Activated CD8-positive, alpha-beta memory T cell treated with anti-CD3 and anti-CD28 coated beads for 4 hours (primary cell): ENCODE measurements at places on chromosomes 1 and 21.

- no peak for DNase-seq
These were observed 5.8 kb upstream of the KIAA0040 start for GRCh38 chr1:175198332-175198731.

GRCh38 chr1:76854255-76854654 is 13.0 kb upstream of the ST6GALNAC5 start:
- no peak for DNase-seq

DNA sequence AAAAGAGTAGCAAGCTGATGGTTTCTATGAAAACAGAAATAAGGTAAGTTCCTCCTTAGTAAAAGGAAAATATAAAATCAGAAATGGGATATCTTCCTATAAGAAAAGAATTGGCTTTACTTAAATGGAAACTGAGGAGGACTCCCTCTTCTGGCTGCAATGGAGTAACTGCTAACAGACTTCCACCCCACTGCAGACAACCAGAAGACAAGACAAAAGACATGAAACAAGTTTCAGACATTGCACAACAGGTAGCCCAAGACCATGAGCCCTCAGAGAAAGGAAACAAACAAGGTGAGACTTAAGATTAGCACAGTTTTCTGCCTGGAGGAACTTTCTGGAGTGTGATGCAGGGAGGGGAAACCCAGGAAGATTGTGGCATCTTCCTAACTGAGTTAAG is 17.0 kb upstream of the OLFML2B start:
- DNase-seq: no peak

- no peak for DNase-seq
These were observed 1.8 kb upstream of the SERBP1 start for GRCh38 chr1:67431869-67432578.

DNA sequence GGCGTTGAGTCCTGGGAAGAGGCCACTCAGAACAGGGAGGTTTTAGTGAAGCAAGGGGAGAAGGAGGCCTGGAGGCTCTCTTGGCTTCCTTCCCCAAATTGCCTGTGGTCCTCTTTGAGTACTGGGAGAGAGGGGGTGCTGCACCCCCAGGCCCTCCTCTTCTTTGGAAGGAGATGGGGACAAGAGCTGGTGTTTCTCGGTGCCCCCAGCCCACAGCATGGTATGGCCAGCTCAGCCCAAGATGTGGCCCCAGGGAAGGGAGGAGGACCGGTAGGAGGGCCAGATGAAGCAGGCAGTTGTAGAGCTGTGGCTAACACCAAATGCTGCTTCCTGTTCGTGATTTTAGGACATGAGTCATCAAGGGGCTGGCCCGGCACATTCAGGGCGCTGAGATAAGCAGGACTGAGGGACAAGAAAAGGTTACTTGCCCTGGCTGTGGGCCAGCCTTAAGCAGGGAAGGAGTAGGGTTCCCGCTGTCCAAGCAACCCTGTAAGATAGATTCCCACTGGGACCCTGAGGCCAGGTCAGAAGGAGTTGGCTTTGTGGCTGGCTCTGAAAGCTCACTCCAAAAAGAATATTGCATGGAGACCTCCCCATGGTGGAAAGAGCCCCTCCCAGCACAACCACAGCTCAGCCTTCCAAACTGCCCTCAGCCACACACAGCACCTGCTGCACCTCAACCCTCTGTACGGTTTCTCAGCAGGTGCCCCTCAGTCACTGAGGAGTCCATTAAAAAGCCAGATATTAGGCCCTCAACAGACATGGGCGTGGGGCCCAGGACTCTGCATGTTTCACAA is 4.9 kb upstream of the TNFRSF1B start:
- peak; percentile 66 for DNase-seq

GRCh38 chr1:170200621-170201397 is 55.0 kb downstream of the NTMT2 start:
- no peak for DNase-seq

GRCh38 chr1:2126331-2127186 is 68.0 kb downstream of the FAAP20 start:
- no peak for DNase-seq

- DNase-seq: no peak
These were observed 15.5 kb downstream of the PRRC2C start for GRCh38 chr1:171500803-171501202.

DNA sequence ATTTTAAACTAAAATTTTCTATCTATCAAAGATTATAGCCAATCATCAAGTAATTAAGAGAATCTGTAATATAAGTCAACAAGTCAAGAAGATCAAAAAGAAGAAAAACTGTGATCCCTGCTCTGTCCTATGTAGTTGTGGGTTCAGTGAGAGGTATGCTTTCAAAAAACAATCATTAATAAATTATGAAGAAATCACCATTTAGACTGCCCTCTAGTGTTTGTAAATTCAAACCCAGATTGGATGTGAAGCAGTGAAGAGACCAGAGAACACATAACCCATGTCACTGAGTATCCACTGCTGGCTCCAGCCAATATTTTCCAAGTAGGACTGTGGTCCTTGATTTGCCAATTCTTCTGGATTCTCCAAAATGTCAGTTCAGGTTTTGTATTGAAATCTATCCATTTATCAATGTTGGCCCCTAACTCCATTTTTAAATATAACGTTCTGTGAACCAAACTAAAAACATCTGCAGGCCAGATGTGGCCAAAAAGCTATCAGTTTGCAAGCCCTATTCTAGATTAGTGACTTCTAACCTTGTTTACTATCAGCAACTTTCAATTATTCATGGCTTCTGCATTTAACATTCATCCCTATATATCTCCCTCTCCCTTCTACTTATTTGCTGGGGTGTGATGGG is 467.5 kb upstream of the CXADR start:
- DNase-seq: no peak

DNA sequence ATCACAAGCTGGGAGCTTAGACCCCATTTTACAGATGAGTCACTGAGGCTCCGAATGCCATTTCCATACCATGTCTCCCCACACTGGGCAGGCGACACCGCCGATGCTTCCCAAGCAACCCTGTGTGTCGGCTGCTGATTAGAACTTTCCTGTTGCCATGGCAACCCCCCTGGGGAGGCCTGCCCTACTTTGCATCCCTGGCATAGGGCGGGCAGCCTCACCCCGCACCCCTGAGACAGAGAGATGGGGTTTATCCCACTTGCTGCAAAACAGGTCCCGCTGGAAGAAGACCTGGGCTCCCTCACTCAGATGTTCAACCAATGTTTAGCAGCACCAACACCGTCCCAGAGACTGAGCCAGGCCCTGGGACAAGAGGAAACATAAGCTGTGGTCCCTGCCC is 81.5 kb downstream of the CAMK2N1 start:
- DNase-seq: no peak

GRCh38 chr1:239511875-239512274 is 125.5 kb downstream of the CHRM3 start:
- no peak for DNase-seq

DNA sequence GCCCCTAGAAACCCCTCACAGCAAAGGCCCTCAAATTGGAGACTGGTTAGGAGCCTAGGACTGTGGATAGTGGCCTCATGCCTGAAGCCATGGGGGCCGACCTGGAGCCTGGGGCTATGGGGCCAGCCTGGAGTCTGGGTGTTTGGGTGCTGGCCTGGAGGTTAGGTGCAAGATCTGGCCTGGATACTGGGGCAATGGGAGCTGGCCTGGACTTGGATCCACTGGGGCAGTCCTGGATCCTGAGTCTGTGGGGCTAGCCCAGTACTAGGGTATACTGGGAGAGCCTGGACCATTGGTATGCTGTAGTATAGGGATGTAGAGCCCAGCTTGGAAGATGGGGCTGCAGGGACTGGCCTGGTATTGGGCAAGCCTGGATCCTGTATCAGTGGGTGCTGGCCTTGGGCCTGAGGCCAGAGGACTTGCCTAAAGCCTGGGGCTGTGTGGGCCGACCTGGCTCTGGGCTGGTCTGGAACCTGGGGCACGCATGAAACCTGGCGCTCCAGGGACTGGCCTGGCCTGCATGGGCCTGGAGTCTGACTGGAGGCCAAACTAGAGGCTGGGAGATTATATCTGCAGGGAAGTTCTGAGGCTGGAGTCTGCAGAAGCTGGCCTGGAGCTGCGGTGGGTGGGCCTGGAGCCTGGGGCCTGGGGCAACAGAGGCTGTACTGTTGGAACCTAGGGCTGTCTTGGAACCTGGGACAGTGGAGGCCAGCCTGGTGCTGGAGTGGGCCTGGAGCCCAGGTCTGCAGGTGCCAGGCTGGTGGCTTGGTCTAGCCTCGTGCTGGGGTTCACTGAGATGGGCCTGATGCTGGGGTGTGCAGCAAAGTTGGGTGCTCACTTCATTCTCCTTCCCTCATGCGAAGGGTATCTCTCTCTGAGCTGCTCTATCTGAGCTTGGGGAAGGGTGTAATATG is 12.6 kb upstream of the DENND1B start:
- DNase-seq: no peak

DNA sequence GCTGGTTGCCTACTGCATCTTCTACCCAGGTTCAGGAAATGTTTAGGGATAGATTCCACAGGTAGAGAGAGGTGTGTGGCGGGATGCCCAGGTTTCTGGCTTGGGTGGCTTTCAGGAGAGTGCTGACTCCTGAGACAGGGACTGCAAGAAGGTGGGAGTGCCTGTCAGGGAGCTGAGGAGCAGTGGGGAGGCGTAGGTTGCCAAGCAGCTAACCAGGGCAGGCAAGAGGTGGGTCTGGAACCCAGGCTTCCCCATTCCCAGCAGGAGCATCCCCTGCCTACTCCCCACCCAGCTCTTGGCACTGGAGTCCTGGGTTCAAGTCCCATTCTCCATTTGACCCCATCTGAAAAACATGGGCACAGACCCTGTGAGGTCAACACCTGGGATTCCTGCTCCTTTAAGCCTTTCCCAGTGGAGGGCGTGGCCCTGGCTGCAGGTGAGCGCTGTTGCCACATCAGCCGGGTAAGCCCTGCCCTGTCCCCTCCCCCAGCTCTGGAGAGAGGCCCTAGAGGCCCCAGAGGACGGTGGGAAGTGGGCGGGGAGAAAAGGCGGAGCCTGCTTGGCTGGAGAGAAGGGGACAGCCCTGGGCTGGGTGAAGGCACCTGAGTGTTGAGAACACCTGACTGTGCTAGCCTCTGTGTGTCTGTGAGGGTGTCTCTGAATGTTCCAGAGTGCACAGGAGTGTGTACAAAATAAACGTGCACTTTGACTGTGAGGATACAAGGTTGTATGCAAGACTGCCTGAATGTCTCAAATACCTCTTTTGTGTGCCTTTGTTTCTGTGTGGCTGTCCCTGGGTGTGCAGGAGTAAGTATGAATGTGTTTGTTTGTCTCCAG is 14.0 kb upstream of the SYNC start:
- DNase-seq: no peak

GRCh38 chr1:73042403-73042802 is 760.1 kb upstream of the NEGR1 start:
- DNase-seq: no peak

- DNase-seq: no peak
These were observed 10.1 kb downstream of the JMJD4 start for GRCh38 chr1:227725046-227725445.

DNA sequence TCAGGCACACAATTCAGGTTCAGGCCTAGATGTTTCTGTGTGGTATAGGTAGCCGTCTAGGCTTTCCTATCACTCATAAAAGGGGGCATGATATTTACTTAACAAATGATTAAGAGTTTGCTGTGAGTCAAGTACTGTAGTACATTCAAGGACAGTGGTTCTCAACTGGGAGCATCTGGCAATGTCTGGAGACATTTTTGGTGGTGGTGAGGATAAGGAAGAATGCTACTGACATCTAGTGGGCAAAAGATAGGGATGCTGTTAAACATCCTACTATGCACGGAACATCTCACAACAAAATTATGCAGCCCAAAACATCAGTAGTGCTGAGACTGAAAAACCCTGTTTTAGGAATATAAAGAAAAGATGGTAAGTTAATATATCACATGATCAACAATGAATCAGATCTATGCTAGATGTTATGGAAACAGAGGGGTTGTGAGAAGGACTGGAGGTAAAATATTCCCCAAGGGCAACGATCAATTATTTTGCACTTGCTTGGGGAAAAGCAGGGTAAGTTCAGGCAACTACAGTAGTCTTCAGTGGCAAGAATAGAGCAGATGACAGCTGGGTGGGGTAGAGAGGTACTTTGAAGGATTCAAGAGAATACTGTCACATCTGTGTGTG is 4.9 kb downstream of the DNTTIP2 start:
- no peak for DNase-seq

DNA sequence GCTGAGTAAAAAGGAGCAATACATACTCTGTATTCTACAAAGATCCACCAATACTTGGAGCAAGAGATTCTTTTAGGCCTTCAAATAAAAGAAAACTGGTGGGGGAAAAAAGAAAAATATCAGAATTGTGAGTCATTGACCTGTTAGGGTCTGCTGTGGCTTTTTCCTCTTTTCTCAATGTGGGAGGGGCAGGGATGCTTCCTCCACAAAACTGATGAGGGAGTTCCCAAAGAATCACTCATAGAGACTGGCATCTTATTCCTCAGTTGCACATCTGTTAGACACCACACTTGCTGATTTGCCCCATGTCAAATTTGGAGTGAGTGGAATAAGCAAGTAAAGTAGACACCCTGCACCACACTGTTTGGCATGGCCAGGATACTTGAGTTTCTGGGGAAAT is 16.6 kb downstream of the C1orf141 start:
- DNase-seq: no peak

DNA sequence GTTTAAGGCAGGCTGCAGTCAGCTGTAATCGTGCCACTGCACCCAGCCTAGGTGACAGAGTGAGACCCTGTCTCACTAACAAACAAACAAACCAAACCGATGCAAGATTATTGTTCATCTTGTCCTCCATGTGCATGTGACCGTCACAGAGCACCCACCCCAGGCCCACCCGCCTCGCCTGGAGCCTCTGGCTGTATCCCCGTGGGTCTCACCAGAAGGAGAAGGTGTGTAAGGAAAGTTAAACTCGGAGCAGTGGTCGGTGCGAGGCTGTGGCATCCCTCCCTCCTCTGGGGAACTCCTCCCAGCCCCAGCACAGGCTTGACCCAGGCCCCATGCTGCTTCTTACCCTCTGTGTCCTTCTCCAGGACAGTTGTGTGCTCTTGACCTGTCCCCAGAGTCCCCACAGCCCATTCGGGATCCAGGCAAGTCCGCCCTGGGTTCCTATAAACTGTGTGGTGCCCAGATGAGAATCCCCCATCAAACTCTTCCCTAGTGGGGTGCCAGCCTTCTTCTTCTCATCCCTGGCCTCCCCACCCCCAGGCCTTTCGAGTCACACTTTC is 318.4 kb downstream of the AJAP1 start:
- DNase-seq: no peak

DNA sequence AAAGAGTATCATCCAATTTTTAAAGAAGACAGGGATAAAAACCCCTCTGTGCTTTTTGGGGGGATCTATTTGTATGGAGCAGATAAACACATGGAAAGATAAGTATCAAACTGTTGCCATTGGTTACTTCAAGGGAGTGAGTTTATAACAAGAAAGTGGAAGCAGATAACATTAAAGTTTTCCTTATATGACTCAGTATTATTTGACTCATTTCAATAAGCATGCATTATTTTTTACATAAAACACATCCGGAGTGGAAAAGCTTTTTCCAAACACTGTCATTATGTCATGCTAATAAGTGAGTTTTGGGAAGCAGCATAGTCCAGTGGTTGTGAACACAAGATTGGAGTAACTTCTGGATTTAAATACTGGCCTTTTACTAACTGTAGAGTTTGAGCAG is 452.2 kb downstream of the LTN1 start:
- DNase-seq: no peak

- peak; percentile 13 for DNase-seq
These were observed 28.1 kb downstream of the PADI4 start for GRCh38 chr1:17335821-17336710.

GRCh38 chr21:37800456-37801061 is 115.7 kb downstream of the KCNJ6 start:
- DNase-seq: no peak

GRCh38 chr1:182615468-182616129 is 11.4 kb upstream of the RGS16 start:
- DNase-seq: no peak
